CD4-positive, alpha-beta memory T cell (primary cell): ENCODE measurements at places on chromosomes 6 and 20.

DNA sequence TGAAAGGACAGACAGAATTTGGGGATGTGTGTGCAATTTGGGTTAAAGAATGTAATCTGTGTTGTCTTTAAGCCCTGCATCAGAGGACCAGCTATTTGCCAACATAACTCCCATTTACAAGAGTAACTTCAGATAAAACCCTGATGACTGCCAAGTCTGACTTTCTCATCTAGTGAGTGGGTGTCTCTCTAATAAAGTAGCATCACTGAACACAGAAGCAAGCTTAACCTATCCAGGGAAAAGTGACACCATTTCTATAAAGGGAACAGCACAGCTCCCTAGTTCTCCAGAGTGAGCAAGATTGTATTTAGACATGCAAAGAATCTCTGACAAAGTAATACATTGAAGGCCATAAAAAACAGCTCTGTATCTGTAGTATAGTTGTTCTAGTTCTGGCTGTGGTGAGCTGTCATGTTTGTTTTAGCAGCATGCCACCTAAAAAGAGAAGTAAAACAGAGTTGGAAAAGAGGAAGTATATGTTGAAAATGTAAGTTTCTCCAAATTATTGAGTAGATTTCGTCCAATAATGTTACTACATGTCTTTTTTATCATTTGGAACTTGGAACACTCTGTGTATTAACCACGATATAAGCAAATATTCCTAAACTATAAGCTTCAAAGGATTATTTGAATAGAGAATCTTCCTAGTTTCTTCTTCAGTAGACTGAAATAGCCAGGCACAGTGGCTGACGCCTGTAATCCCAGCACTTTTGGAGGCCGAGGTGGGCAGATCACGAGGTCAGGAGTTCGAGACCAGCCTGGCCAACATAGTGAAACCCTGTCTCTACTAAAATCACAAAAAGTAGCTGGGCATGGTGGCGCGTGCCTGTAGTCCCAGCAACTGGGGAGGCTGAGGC lies 8.8 kb upstream of the PIM1 start:
- DNase-seq = no peak

DNA sequence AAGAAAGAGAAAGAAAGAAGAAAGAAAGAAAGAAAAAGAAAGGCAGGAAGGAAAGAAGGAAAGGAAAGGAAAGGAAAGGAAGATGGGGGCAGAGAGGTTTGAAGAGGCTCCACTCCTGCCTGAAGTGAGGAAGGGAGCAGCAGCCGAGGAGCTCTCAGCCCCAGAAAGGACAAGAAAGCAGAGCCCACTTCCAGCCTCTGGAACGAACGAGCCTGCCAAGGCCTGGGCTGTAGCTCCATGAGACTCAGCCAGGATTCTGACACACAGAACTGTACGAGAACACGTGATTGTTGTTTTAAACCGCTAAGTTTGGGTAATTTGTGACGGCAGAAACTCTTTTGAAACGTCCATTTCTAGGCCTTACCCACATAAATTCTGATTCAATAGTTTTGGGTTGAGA lies 69.5 kb downstream of the TTLL2 start:
- DNase-seq = no peak

DNA sequence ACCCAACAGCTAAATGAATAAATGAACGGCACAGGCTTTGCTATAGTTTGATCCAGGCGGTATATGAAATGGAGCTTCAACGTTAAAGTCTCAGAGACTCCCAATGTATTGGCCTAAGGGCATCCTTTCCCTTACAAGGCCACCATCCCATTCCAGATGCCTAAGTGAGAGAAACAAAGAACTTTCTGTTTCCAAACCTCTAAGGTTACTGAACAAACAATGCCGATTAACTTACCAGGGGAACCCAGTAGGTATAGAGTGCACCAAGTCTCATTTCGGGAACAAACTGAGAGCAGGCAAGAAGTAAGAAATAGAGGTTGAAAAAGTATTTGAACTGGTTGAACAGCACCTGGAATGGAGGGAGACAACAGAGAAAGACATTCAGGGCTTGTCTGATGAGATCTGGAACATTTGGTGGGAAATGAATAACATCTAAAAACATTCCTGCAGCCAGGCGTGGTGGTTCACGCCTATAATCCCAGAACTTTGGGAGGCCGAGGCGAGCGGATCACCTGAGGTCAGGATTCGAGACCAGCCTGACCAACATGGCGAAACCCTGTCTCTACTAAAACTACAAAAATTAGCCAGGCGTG lies 42.5 kb downstream of the ATP9A start:
- no peak for DNase-seq

- no peak for DNase-seq
Observed at GRCh38 chr20:51425347-51426106, 117.0 kb downstream of the NFATC2 start.

DNA sequence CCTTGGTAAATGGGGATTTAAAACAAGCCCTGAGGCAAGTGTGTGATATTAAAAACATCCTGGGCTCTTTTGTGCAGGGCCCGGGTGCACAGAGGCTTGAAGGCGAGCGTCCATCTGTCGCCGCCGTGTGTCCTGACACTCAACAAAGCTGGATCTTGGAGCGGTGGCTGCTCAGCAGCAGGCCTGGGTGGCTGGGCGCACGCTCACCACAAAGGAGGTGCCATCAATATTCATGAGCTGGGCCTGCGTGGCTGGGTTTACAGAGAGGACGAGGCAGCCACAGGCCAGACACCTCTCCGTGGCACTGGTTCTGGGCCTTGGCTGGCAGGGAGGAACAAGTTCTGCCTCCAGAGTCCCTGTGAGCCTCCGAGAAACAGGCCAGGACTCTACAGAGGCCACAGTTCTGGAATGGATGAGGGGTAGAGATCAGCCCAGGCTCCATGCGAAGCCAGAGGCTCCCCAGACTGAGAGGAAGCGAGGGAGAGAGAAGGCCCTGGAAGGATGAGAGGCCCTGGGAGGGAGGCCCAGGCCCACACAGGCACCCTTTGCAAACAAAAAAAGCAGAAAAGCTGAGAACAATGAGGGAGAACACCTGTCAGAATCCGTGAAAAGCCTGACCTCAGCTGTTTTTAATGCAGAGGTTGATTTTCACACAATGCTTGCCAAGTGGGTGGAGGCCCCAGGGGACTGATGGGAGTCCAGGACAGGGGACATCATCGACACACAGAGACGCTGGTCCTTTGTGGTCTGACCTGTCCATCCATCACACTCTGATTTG lies 21.9 kb downstream of the BHLHE23 start:
- DNase-seq = no peak

- DNase-seq = no peak
Observed at GRCh38 chr6:134810402-134810801, 139.5 kb downstream of the ALDH8A1 start.

- no peak for DNase-seq
Observed at GRCh38 chr20:63500902-63501817, 2.3 kb upstream of the EEF1A2 start.

DNA sequence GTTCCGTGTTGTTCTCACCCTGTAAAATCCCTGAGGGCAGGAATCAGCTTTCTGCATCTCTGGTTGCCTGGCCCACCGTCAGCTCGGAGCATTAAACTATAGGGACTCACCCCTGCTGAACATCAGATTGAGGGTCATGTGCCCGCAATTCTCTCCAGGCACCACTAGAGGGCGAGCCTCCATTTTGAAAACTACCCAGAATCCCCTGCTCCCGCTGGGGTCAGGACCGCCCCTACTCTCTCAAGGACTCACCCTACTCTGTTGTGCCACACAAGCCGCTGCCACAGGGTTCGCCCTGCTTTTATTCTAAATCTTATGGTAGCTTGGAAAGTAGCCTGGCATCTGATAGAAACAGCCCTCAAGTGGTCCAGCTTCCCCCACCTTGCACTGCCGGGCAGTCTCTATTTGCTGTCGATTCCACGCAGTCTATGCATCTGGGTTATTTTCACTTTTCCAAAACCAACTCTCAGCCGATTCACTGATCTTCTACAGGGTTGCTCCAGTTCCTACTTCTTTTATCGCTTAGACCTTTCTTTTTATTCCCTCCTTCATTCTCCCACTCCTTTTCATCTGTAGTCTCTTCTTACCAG lies 244.1 kb upstream of the QKI start:
- no peak for DNase-seq

GRCh38 chr6:168286116-168286515 lies 33.5 kb downstream of the DACT2 start:
- DNase-seq = no peak

- no peak for DNase-seq
Observed at GRCh38 chr6:16430391-16431089, 192.2 kb downstream of the GMPR start.

GRCh38 chr6:106870069-106870468 lies 104.5 kb downstream of the CD24 start:
- no peak for DNase-seq

GRCh38 chr20:63499338-63499969 lies 571 bp upstream of the EEF1A2 start:
- DNase-seq = no peak

DNA sequence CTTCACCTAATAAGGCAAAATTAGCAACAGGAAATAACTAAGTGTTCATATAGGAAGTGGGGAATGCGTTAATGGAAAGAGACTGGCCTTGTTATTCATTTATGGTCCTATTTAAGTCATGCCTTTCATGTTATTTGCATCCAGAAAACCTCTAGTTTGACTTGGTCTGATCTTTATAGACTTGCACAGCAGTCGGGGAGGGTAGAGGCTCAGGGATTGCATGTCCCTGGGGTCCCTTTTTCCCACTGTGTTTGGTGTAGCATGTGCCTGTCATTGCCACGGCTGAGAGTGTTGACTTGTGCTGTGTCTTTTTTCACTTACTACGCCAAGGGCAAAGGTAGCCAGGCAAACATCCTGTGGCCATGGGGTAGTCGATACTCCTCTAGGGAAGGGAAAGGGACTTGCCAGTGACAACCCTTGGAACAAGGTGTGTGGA lies 105.4 kb upstream of the RIN2 start:
- DNase-seq = no peak

DNA sequence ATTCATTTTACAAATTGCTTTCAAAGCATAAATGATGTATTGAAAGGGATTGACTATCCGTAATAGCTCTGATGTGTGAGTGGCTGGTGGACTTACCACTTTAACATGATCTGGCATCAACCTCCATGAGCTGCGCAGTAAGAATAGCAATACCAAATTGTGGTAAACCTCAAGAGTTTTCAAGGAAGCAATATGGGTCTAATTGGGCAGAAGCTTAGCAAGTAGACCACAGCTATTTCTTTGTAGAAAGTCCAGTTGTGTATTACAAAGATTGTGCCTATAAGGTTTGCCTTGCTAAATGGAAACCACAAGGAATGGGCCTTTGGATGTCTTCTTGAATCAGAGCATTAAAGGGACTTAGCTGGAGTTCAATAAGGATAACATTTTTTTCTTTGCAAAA lies 736.6 kb downstream of the KIF16B start:
- DNase-seq = no peak
